T-cell (primary cell): ENCODE measurements at places on chromosomes 1 and 21.

DNA sequence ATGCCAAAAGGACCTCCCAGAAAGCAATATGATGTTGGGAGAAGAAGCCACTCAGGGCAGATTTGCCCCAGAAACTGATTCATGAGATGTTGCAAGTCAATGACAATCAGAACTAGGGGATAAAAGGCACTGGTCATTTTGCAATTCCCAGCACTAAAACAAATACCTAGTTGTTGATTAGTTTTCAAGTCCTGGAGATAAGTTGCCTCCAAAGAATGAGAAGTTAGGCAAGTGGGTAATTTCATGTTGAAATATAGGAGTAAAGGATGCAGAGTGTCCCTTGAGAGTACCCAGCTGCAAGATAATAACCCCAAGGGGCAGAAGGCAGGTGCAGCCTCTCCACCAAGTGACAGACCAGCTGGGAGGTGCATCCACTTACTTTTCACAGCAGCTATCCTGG, 363.6 kb downstream of the PBX1 start:
- no peak for DNase-seq

DNA sequence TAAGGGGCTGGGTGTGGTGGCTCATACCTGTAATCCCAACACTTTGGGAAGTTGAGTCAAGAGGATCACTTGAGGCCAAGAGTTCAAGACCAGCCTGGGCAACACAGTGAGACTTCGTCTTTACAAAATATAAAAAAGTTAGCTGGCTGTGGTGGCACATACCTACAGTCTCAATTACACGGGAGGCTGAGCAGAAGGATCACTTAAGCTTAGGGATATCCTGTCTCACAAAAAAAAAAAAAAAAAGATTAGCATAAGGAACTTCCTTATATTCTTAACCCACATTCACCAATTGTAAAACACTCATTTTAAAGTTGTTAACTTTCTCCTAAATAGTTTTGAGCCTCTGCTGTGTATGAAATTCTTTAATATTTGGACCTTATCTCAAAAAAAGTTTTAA, 53.1 kb downstream of the ABCD3 start:
- no peak for DNase-seq

DNA sequence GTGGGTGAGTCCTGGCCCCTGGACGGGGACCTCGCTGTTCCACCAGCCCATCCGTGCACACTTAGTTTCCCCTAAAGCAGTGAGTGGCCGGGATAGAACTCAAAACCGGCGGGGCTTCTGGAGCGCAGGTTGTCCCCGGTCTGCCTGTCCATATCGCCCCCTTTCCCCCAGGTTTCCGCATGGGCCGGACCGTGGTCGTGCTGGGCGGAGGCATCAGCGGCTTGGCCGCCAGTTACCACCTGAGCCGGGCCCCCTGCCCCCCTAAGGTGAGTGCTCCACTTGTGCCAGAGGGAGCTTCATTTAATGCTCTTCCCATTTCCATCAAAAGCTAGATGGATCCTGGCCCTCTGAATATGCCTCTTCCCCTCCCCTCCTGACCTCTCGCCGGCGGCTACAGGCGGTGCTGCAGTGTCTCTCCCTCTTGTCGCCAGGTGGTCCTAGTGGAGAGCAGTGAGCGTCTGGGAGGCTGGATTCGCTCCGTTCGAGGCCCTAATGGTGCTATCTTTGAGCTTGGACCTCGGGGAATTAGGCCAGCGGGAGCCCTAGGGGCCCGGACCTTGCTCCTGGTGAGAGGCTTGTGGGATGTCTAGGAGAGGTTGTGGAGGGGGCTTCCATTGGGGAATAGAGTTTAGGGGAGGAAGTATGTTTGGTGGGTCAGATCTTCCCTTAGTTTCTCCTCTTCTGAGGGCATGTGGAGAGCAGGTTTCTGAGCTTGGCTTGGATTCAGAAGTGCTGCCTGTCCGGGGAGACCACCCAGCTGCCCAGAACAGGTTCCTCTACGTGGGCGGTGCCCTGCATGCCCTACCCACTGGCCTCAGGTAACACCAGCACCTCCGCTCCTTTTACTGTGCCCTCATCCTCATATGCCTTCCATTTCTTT, 683 bp downstream of the PPOX start:
- no peak for DNase-seq

- DNase-seq = no peak
Measured at GRCh38 chr1:41245659-41246058, 3.6 kb upstream of the SCMH1 start.

- DNase-seq = no peak
Measured at GRCh38 chr1:59692591-59692990, 122.2 kb upstream of the HOOK1 start.

- no peak for DNase-seq
Measured at GRCh38 chr1:30660241-30660640, 63.1 kb downstream of the MATN1 start.

- DNase-seq = no peak
Measured at GRCh38 chr1:4061521-4062031, 161.5 kb upstream of the C1orf174 start.

DNA sequence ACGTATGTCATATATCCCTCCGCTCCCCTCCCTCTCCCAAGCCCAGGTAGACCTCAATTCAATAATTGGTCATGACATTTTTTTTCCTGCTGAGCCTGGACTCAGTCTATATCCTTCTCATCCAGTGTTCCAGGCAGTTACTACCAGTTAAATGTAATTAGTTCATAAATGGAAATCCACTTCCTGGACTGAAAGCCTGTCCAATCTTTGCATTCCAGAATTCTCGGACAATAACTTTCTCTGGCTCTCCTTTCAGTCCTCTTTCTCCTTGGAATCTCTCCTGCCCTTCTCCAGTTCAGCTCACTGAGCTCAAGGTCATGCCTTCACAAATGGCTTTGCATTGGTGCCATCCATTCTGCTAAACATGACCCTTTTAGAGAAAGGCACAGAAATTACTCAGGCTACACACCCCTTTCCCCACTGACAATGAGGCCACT, 34.8 kb downstream of the VWA5B1 start:
- DNase-seq = no peak

- DNase-seq = no peak
Measured at GRCh38 chr1:228999446-229000170, 264.3 kb downstream of the RHOU start.

- no peak for DNase-seq
Measured at GRCh38 chr1:71899881-71900280, 382.5 kb downstream of the NEGR1 start.

GRCh38 chr21:32549440-32549839, 35.9 kb downstream of the TCP10L start:
- no peak for DNase-seq

DNA sequence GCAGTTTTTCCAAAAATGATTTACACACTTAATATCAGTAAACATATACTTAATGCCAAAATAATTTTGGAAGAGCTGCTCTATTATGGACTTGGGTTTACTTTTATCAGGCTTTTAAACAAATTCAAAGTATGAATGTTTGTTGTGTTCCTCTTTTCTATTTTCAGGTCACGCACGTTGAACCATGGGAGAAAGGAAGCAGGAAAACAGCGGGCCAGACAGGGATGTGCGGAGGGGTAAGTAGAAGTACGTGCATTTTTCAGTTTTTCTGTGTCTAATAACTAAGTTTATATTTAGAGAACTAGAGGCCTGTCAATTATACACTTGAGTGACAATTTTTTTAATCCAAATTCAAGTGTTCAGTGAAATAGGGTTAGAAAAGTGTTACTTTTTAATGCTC, 3.4 kb downstream of the PRPF38B start:
- no peak for DNase-seq

GRCh38 chr1:38152351-38153065, 105.9 kb upstream of the POU3F1 start:
- no peak for DNase-seq

DNA sequence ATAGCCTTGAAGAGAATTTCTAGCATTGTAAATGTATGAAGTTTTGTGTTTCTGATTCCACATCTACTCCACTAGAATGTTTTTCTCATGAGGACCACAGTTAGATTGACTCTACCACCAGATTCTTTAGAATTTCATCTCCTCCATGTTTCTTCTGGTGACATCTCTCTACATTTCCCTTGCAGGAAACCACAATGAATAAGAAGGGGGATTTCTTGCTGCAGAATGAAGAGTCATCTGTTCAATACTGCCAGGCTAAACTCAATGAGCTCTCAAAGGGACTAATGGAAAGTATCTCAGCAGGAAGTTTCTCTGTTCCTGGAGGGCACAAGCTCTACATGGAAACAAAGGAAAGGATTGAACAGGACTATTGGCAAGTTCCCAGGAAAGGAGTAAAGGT, 18.6 kb downstream of the GBP6 start:
- DNase-seq = no peak

GRCh38 chr1:211135342-211135950, 1.5 kb upstream of the KCNH1 start:
- no peak for DNase-seq

GRCh38 chr1:239879321-239880170, 212.1 kb upstream of the FMN2 start:
- no peak for DNase-seq

GRCh38 chr1:224544346-224545110, 71.6 kb upstream of the CNIH3 start:
- DNase-seq = no peak

- DNase-seq = no peak
Measured at GRCh38 chr1:157237981-157238380, 99.8 kb upstream of the ETV3 start.

- no peak for DNase-seq
Measured at GRCh38 chr1:111948209-111949171, 41.0 kb downstream of the KCND3 start.

DNA sequence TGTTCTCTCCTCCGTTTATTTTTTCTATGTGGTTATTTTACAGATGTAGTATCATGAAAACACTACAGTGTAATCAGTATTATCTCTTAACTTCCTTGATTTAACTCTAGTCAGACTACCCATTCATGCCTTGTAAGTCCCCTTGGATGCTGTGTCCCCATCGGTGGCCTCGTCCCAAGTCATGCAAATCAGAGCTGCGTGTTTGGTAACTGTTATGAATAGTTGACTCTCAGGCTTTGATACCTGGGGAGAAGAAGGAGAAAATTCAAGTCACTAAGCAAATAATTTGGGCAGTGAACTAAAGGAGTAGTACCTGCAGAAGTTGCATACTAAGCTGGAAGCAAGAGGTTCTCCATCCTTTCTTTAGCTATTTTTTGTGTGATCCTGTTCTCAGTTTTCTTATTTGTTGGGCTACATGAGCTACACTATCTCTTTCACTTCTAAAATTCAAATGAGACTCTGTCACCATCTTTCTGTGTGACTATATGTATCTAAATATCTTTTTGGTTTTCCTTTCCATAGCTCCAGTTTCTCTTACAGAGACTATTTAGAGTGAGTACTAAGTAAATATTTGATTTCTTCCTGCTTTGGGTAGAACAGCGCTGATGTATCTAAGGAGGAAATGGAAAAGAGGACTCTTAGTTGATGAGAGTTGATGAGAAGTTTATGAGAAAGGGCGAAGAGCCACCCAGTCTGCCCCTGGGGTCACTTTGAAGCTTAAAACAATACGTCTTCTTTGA, 50.9 kb downstream of the VANGL2 start:
- DNase-seq = no peak
